ENCODE measurements at places on chromosomes 16 and 17. TPM values are rescaled to one million over a fixed set of nuclear protein-coding genes. Genes with fewer than 3 reads are reported as not detected.
A peak's percentile ranks its signal among the peaks of the same experiment; 100 is the strongest.

GRCh38 chr16:2808181-2808580 lies 8.9 kb upstream of the PRSS21 start:
- DNase-seq, result no peak

GRCh38 chr17:31252741-31253140 lies 44.3 kb downstream of the OMG start:
- no peak for DNase-seq

- peak; percentile 61 for DNase-seq
Observed at GRCh38 chr16:88769617-88770460, 15.2 kb downstream of the PIEZO1 start.

DNA sequence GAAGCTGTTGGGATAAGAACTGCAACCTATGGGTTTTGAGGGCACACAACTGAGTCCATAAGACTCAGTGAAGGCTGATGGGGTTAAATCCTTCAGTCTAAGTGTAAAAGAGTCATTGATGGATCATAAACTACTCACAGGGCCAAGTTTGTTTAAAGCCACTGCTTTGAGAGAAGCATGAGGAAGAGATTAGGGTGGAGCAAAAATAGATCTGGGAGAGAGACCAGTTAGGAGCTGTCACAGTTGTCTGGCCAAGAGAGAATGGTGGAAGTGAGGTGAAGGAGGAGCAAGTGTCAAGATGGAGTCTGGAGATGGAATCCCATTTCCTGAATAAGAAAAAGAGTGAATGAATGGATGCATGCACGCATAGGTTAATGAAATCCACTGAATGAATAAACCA lies 379.1 kb upstream of the CDH11 start:
- DNase-seq, result no peak

CLEC3A gene
- total RNA-seq, result not detected

NPW gene
- total RNA-seq, result not detected

DNA sequence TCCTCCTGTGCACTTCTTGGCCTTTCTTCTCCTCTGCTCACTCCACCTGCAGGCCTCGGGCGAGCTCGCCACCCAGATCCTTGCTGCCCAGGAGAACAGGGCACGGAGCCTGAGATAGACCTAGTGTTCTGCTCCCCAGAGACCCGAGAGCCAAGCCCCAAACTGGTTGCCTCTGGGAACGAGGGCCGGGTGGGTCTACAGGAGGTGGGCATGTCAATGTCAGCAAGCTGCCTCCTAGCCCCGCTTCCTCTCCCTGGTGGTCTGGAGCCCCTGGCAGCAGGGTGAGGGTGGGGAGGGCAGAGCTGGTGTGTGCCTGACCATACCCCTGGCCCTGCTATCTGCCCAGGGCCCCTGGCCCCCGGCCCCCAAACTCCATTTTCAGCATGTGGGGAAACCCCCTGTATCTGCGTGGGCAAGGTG lies 841 bp upstream of the NDRG4 start:
- DNase-seq, result no peak

- peak; percentile 65 for DNase-seq
Observed at GRCh38 chr16:4385066-4385788, 13.6 kb downstream of the VASN start.

DPEP3 gene
- total RNA-seq, result not detected

DNA sequence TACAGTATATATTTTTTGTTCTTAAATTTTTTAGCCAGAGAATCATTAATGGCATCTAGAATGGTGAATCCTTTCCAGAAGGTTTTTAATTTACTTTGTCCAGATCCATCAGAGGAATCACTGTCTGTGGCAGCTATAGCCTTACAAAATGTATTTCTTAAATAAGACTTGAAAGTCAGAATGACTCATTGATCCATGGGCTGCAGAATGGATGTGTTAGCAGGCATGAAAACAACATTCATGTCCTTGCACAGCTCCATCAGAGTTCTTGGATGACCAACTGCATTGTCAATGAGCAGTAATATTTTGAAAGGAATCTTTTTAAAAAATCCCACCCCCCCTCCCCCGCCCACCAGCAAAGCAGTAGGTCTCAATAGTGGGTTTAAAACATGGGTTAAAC lies 51.4 kb downstream of the CACNG1 start:
- DNase-seq, result no peak

CYTH1 gene
- 31.2 TPM for total RNA-seq

GRCh38 chr16:79169239-79169638 lies 431.3 kb downstream of the MAF start:
- no peak for DNase-seq

DNA sequence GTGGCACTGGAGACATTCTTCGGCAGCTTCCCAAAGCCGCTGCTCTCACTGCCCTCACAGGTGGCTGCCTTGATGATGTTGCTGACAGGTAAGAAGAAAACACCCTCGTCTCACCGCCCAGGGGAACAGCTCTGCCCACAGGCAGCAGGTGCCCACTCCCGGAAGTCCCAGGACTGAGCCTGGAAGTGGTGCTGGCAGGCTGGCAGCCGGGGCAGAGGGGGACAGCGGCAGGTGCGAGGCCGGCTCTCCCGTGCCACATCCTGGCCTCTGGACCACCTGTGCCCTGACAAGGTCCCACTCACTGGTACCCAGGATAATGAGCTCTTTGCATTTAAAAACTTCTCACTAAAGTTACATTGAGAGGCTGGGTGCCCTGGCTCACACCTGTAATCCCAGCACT lies 20.4 kb downstream of the CEP131 start:
- DNase-seq, result no peak

PDILT gene
- not detected for total RNA-seq

DNA sequence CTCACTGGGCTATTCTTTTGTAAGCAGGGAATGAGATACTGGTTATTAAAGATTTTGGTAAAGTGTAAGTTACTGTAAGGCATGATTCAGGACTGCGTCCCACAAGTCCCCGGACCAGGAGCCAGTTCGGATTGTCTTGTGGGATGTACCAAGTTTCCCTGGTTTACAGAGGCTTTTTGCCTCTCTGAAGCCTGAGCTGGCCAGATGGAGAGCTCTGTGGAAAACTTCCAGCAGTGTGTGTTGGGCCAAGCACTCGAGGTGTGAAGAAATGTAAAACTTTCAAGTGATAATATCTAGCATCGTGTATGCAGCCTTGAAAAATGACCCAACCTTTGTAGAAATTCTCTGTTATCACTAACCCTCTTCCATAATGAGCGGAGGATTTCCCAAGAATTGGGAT lies 2.4 kb downstream of the EPN2 start:
- peak; percentile 74 for DNase-seq

GRCh38 chr17:15512071-15512709 lies 44.8 kb upstream of the CDRT4 start:
- no peak for DNase-seq

GRCh38 chr17:43665937-43666236 lies 4.2 kb upstream of the MEOX1 start:
- no peak for DNase-seq

DNA sequence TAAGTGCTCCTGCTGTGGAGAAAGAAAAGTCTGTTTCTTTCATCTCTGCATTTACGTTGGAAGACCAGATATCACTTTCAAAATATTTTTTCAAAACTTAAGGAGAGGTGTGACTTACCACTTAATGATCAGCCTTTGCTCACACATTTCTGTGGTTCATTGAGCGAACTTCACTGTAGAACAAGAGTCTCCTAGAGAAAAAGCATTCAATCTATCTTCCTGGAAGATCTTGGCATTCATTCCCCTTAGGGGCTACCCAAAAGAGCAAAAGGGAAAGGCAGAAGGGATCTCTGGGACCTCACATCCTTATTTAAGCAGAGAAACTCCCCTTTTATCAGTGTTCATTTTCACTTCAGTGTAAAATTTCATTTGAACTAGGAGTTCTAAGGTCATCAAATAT lies 61.2 kb downstream of the HS3ST3A1 start:
- DNase-seq, result no peak

CCL11 gene
- 0.79 TPM for total RNA-seq

DNA sequence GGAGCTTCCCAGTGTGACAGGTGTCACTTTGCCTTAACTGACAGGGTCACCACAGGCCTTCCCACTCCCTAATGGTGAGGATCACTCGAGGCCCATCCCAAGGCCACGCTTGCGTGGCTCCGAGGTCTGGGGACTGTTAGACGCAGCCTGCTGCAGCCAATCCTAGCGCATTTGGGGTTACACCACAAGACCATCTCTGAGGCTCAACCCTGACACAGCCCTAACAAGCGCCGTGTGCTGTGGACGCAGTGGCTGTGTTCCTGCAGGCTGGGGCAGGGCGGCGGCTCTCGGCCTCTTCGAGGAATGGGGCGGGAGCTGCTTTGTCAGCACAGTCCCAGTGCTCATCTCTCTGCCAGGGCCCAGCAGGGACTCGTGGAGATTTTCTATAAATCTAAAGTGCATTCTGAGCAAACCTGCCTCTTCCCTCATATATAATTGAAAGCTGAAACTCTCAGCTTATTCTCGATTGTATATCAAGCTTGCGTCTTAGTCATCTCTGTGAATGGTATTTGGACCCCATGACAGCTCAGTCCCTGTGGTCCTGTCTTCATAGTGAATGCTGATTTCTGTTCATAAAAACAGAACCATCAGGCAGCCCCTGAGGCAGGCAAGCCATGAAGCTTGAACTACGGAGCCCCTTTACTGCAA lies 65.8 kb upstream of the CHMP6 start:
- DNase-seq, result no peak

- DNase-seq, result no peak
Observed at GRCh38 chr16:52436339-52437276, 110.3 kb downstream of the TOX3 start.

- DNase-seq, result no peak
Observed at GRCh38 chr16:51801635-51802034, 650.6 kb upstream of the SALL1 start.

Measured in right cardiac atrium (tissue), 5 donors.